ENCODE measurements at places on chromosomes 7 and 10.
A peak's percentile ranks its signal among the peaks of the same experiment; 100 is the strongest.

GRCh38 chr7:100483722-100484672, at the start of gene NYAP1:
TSS of gene NYAP1 (plus strand) at chr7:100483927. CDS start at chr7:100485312, 1,385 bp downstream.
- no peak for DNase-seq

- DNase-seq, result no peak
Observed at GRCh38 chr7:30674420-30674819, 7.8 kb downstream of the CRHR2 start.

DNA sequence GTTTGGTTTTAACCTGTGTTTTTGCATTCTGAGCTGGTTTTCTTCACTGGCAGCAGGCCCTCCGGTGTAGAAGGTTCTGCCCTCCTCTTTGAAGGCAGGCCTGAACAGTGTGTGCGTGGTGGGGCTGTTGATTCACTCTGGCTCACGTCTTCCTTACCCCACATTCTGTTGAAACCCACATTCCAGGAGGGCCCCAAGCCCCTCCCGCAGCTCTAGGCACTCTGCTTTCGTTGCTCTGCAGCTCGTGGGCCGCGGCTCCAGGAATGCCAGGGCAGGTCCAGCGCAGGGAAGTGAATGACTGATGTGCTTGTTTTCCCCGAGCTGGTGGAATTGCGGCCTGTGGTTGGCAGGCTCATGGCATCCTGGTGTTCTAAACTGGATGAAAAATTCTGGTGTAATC, 49.0 kb downstream of the HTRA1 start:
- no peak for DNase-seq

GRCh38 chr7:94298943-94299342, 95.8 kb upstream of the COL1A2 start:
- DNase-seq, result no peak

GRCh38 chr10:3192856-3193635, 20.5 kb upstream of the PITRM1 start:
- peak; percentile 39 for DNase-seq

DNA sequence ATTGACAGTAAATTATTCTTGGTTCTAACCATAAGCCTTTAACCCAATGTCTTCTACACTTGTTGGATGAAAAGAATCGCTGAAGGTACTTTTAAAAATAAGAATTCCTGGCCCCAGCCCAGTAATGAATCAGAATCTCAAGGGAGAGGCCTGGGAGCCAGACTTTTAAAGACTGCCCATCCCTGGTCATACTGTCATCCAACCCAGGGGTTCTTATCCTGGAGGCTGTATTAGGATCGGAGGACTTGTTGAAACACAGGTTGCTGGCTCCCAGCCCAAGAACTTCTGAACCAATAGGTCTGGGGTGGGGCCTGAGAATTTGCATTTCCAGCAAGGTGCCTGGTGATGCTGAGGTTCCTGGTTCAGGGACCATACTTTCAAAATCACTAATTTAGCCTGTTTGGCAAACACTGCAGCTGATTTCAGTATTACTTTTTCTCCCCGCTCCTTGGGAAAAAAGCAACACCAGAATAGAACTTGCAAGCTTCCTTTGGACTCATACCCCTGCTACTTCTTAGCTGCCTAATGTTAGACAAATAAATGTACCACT, 79.5 kb upstream of the FAM133B start:
- DNase-seq, result no peak

DNA sequence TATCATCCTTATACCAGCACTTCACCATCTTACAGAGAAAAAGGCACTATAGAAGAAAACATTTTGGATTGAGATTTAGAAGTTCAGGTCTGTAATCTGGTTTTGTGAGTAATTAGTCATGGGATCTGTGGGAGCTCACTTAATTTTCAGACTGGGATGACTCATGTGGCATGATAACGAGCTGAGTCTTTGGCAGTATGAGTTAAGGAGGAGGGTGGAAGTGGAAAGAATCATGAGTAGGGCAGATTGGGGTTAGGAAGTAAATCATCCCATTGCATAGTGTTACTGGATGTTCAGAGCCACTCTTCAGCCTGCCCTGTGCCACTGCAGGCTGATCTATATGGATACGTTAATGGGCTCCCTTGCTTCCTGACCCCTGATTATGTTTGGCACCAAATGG, 64.9 kb downstream of the ZNF92 start:
- DNase-seq, result no peak

GRCh38 chr7:142894112-142894984, 8.8 kb upstream of the TRPV6 start:
- no peak for DNase-seq

DNA sequence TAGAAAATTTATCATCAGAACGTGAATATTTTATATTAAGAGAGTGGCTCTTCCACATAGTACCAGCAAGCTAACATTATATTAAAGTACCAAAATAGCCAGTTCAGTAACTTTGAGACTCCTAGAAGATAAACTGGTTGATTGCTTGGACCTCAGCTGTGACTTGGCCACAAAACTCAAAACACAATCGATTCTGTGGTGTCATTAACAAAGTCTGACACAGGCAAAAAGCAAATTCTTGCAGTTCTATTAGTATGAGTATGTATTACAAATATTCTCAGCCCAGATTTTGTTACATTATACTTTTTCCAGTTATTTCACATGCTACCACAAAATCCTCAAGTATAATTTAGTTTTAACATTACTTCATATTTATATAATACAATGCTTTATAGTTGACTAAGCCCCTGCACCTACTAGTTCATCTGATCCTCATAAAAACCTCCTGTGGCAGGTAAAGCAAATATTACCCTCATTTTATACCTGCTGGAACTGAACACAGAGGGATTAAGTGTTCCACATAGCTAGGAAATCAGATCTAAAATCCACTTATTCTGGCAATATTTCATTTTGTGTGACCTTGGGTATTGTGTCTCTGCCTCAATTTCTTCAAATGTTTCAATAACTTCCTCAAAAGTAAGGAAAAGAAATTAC, 279.9 kb upstream of the MKLN1 start:
- DNase-seq, result no peak

DNA sequence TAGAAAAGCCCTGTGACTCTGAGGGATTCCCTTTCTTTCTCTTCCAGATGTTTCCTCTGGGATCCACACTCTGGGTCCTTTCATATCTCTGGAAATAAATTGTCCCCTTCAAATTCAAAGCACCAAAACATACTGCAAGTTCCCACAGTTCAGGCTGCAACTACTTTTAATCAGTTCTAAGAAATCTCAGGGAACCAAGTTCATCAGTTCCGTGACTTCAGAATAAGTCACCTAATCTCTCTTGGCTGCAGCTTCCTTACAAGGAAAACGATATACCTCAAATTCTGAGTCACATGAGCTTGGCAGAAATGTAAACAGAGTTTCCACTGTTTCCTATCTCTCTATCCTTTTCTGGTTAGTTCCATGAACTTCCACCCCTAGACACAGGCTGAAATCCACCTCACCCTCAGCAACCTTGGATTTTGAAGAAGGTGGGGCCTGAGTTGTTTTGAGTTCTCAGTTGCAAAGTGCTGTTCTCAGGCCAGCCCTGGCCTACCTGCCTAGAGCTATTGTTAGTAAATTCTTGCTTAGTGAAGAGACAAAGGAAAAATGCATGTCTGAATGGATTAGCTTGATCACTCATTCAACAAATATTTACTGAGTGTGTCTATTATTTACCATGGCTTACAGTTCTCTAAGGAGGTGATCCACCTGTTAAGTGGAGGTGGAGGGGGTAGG, 59.3 kb upstream of the IL6 start:
- DNase-seq, result no peak

Data from stimulated activated CD8-positive, alpha-beta memory T cell treated with anti-CD3 and anti-CD28 coated beads, Interleukin-7, amount 100 ng/mL, for 1 hour (primary cell).